ENCODE measurements at places on chromosomes 11 and 22.

- DNase-seq = no peak
Measured at GRCh38 chr11:1844221-1845094, 5.7 kb downstream of the TNNI2 start.

- peak; percentile 73 for DNase-seq
Measured at GRCh38 chr22:45493286-45493771, 9.4 kb upstream of the FBLN1 start.

DNA sequence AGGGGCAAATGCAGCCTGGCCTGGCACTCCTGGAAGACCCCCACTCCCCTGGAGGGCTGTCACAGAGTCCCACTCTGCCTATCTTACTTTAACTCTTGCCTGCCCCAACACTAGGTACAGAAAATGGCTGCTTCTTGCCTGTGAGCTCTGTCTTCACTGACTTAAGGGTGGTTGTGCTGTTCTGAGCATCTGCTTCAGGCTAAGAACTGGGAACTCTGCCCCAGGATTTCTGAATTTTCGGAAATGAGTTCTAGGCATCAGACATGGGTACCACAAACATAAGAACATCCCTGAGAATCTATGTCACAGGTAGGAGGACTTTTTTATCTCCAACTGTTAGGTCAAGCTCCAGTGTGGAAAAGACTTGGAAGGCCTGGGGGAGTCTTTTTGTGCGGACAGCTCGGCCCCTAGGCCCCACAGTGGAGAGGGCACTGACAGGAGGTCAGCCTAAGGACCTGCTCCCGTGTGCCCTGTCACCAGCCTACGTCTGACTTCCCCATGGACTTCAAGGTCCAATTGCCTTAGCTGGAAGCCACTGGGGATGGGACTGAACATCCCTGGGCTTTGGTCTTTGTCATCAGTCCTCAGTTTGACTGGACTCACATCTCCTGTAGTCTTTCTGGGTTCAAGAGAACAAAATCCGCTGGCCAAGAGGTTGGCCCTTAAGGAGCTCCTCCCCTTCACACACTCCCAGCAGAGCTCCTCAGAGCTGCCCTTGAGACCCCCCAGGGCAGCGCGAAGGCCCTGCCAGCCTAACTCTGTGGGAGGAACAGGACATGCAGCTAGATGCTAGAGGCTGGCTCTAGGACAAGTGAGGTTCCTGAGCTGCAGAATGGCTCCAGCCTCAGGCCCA lies 31.9 kb downstream of the PPP2R1B start:
- DNase-seq = peak; percentile 19

DNA sequence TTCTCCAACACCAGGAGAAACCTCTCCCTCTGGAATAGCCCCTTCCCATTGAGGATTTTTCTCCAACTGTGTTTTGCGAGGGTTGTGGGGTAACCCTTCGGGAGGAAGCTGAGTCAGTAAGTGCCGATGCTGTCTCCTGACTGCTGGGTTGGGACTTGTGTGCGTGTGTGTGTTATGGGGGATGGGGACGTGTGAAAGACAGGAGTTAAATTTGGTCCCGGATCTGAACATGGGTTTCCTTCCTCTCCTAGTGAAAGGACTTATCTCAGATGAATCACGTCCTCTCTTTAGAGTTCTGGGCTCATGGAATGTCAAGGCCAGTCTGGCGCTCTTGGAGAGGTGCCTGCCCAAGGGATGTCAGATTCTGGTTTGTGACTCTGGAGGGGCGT lies 33.3 kb downstream of the KIAA1671 start:
- no peak for DNase-seq

GRCh38 chr11:32870676-32871075 lies 21.9 kb upstream of the QSER1 start:
- no peak for DNase-seq

- DNase-seq = no peak
Measured at GRCh38 chr11:123630126-123630608, 24.3 kb downstream of the SCN3B start.

GRCh38 chr11:97905671-97906070 lies 1115.1 kb upstream of the CNTN5 start:
- no peak for DNase-seq

DNA sequence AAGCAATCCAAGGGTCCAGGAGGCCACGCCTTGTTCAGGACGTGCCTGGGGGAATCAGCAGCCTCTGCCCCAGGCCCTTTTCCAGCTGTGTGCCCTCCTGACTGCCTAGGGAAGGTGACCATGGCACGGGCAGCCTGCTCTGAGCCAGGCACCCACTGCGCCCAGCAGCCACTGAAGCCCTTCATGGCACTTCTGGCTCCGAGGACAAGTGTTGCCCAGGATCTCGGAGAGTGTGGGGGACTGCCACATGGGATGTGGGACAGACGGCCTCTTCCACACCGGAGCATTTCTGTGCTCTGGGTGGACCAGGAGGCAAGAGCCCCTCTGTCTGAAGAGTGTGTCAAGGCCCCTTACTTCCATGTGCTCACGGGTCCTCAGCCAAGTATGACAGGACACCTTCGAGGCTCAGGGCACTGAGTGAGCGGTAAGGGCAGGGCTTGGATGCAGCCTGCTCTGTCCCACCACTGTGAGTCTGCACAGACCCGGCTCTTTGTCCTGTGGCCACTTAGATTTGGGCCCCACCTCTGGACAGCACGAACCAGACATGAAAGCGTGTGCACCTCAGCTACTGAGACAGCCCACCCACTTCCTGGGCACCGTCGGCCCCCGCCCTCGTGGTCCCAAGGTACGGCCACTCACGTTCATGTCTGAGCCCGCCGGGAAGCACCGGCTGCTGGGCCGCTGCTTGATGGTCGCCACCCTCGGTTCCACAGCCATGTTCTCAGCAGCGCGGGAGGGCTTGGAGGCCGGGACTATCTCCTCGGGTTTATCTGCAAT lies 93.6 kb downstream of the CTTN start:
- no peak for DNase-seq

DNA sequence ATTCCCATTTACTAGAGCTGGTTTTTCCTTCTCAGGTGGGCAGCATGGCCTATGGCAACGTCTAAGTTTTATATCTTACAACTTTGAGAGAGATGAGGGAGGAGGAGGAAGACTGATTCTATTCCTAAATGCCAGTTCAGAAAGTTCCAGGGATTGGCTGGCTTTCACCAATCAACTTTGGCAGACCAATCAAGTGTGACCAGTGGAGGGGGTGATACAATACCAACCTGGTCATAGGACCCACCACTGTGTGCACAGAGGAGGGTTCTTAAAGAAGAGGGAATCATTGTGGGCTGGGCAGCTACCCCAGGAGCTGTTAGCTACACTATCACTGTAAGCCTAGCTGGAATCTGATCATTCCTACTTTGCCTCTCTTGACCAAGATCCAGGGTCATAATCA lies 8.1 kb downstream of the DIXDC1 start:
- DNase-seq = no peak

- no peak for DNase-seq
Measured at GRCh38 chr11:133904818-133905515, 51.8 kb downstream of the IGSF9B start.

DNA sequence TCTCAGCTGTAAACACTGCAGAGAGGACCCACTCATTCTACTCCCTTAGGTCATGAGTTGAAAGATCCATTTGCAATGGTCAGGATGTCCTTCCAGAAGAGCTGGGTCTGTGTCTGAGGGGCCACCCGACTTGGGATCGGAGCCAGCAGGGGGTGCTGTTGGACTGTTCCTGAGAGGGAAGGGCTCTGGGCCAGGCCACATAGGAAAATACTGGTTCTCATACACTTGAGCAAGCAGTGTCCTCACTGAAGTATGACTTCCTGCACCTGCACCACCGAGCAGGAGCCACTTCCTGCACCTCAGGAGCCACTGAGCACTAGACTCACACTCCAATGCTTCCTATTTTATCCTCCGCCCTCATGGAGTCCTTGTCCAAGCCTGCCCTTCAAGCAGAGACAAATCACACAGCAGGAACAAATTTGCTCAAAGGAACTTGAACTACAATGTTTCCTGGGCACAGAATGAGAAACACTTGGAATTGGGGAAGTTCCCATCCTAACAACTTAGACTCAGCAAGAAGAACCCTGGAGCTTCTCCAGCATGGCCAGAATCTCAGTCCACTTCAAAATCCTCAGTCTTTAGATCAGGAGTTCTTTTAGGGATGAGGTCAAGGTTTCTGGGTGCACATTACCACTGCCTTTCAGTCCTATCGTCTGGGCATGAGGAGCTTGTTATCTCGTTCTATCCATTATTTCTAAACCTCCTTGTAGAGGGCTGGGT lies 36.6 kb upstream of the VPREB1 start:
- peak; percentile 52 for DNase-seq

- no peak for DNase-seq
Measured at GRCh38 chr11:60844870-60845221, 2.9 kb downstream of the CCDC86 start.

- DNase-seq = no peak
Measured at GRCh38 chr11:75031224-75031753, 42.6 kb downstream of the NEU3 start.

DNA sequence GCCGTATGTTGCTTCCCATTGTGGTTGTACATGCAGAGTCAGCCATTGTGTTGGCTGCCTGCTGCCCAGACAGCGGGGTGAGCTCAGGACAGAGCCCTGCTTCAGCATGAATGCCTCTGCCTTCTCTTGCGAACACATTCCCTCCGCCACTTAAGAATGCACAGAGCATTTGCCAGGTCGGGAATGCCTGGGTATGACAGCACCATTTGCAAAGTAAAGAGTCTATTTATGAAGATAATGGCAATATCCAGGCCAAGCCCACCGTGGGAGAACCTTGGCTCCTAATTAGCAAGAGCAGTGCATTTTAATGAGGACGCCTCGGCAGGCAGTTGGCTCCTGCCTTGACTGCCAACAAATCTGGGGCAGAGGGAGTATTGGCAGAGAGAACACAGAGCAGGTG lies 62.5 kb upstream of the SORL1 start:
- DNase-seq = peak; percentile 42

- no peak for DNase-seq
Measured at GRCh38 chr11:62599901-62600300, 1.8 kb downstream of the MTA2 start.

- DNase-seq = no peak
Measured at GRCh38 chr11:71221821-71222220, 30.6 kb downstream of the SHANK2 start.

DNA sequence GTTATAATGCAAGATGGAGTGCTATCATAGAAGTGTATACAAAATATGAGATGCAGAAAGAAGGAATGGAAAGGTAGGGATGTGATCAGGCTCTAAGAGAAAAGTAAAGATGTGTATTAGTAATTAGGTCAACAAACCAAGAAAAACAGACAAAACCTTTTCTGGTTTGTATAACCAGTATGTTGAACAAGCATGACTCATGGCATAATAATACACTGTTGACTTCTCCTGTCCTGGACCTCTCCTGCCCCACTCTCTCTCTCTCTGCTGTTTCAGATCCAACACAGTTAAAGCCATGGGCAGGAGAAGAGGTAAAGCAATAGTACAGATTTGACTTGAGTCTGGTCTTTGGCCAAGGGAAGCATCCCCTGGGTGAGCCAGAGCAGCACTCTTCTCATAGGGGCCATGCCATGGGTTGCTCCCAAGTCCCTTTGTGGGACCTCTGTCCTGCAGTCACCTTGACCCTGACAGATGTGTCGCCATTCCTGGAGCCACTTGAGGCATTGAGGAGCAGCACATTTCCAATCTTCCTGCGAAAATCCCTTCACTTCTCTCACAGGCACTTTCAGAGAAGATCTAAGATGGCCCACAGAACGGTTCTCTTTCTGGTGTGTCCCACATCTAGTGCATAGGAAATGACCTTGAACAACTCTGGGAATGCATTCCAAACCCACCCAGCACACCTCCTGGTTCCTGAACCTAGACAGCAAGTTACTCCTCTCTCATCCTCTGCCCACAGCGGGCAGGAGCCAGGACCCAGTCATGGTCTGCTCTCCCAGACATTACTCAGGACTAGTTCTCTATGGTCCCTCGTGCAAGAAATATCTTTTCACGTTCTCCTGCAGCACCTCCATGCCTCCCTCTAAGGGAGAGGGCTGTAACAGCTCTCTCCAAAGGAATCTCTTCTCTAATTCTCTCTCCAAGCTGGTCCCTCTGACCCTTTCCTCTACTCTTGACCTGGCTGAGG lies 58.2 kb upstream of the PRSS23 start:
- DNase-seq = no peak

DNA sequence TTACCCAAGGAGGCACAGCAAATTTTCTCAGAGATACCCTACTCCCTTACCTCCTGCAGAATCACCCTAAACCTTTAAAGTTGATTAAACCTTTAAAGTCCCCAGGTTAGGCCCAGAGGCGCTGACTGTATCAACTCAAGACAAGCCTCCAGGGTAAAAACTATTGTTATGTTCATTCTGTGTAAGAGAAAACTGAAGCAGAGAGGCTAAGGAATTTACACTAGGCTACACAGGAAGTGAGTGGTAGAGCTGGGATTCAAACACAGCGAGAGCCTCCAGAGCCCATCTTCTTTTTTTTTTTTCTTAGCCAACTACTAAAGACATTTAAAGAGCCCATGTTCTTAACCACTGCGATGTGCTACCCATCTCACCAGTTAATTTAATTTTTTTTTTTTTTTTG lies 56.3 kb upstream of the GRK3 start:
- DNase-seq = no peak

GRCh38 chr22:35892192-35892591 lies 136.4 kb downstream of the RBFOX2 start:
- DNase-seq = no peak

DNA sequence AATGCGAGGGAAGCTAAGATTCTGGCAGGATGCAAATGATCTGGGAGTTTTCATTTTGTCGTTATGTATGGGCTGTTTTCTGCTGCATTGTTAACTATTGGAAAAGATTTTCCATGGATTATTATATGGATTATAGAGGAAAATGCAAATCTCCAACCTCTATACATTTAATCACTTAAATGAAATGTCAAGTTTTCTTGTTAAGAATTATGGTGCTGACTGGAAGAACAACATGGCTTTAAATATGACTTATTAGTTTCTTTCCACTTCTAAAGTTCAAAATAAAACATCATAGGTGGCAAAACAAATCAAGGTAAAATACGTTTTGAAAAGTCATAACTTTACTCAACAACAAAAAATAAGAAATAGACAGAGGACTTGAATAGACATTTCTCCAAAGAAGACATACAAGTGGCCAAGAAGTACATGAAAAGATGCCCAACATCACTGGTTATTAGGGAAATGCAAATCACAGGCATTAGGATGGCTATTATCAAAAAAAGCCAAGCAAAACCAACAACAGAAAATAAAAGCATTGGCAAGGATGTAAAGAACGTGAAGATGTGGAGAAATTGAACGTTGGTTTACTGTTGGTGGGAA lies 56.2 kb upstream of the CLDN5 start:
- DNase-seq = no peak

DNA sequence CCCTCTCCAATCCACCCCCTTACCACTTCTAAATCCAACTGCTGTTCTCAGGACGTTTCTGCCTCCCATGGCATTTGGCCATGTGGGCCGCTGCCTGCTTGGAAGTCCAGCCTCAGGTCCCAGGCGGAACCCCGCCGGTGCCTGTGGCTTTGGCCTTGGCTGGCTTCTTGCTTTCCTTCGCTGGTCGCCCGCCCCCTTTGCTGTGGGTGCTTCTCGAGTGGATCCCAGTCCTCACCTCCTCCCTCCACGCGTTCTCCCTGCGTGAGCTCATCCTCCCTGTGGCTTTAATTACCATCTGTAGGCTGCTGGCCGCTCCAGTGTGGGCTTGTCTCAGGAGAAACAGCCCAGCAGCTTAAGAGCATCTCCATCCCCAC lies 111.7 kb downstream of the NECTIN1 start:
- no peak for DNase-seq

All from right lung (tissue), 10 donors.